ENCODE measurements at places on chromosomes 3 and 15.

- DNase-seq: no peak
Measured at GRCh38 chr3:66419036-66419435, 81.8 kb downstream of the LRIG1 start.

- DNase-seq: no peak
Measured at GRCh38 chr3:132284781-132285619, 32.2 kb upstream of the ACP3 start.

- DNase-seq: no peak
Measured at GRCh38 chr15:69344238-69344637, 45.5 kb downstream of the PAQR5 start.

GRCh38 chr15:89441295-89441812 lies 55.0 kb downstream of the RHCG start:
- no peak for DNase-seq

DNA sequence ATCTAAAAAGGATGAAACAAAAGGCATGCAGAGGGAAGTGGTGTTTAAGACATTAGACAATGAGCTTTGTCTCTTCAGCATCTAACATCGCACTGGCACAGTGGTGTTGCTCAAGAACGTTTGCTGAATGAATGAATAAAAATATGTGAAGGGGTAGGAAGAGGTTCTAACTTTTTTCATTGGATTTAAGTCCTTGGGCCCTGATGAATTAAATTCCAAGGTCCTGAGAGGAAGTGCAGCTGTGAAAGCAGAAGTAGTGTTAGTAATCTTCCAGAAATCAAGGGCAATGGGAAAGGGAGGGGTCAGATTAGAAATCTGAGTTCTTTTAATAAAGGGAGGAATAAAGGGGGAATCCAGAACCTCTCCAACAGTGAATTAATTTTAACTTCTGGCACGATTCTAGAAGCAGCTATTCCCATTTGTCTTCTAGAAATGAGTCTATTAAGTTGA lies 29.6 kb downstream of the TLNRD1 start:
- DNase-seq: no peak

DNA sequence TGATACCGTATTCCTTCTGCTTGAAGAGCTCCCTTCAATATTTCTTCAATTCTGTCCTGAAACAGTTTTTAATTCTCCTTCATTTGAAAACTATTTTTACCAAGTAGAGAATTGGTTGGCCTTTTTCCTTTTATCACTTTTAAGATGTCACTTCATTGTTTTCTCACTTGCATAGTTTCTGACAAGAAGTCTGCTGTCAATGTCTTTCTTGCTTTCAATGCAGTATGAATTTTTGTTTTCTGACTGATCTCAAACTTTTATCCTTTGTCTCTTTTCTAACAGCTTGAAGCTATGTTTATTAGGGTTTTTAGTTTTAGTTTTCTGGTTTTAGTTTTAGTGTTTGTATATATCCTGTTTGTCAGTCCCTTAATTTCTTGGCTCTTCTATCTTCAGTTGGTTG lies 364.8 kb upstream of the TPRG1 start:
- DNase-seq: peak; percentile 23

- DNase-seq: no peak
Measured at GRCh38 chr3:195597229-195597628, 13.5 kb upstream of the APOD start.

DNA sequence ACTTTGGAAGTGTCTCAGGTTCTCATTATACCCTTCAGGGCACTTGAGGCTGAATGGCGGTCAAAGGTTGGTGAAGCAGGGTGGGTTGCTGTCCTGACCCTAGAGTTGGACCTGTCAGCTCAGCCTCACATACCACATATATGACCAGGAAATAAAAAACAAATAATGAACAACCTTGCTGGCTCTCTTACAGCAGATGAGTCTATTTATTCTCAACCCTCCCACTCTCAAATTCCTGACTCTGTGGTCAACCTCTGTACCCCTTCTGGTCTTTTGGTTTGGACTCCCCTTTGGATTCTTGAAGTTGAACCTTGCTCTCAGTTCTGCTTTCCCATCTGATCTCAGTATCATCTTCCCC lies 16.9 kb downstream of the PPP2R3A start:
- DNase-seq: no peak

DNA sequence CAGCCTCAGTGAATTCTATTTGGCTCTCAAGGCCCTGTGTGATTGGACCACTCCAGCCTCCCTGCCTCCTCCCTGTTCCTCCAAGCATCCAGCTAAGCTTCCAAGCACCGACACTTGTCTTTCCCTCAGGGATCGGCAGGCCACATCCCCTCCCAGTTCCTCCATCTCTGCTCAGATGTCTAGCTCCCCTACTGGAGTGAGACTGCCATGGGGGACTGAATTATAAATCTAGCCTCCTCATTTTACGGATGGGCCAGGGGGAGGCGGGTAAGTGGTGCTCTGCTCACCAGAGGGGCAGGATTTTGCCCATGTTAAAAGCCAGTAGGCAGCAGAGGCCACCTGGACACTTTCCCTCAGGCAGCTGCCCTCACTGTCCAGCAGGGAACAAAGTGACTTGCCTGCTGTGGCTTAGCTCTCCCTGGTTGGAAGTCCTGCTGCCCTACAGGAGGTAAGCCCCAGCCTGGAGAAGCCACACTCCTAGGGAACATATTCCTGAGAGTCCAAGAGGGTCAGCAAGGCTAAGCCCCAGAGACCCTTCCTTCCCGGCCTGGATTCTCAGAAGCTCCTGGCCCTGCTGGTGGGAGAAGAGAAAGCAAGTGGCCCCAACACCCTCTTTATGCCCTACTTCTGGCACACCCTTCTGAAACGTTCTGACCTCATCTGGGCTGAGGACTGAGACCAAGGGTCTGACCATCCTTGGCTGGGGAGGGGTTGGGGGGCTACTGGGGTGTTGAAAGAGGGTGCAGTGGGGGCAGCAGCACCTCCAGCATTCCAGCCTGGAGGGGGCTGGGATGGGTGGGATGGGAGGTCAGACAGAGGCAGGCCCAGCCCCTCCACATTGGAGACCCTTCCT lies 9.1 kb upstream of the HHATL start:
- DNase-seq: no peak

Measured in astrocyte of the hippocampus (primary cell).